CD4-positive, alpha-beta T cell treated with Interleukin-10 for 1 hour (primary cell): ENCODE measurements at places on chromosomes 4 and X.

GRCh38 chr4:123939621-123940020 lies 543.0 kb downstream of the SPRY1 start:
- no peak for DNase-seq

- DNase-seq = peak; percentile 39
Observed at GRCh38 chr4:110518889-110519490, 43.0 kb downstream of the ENPEP start.

DNA sequence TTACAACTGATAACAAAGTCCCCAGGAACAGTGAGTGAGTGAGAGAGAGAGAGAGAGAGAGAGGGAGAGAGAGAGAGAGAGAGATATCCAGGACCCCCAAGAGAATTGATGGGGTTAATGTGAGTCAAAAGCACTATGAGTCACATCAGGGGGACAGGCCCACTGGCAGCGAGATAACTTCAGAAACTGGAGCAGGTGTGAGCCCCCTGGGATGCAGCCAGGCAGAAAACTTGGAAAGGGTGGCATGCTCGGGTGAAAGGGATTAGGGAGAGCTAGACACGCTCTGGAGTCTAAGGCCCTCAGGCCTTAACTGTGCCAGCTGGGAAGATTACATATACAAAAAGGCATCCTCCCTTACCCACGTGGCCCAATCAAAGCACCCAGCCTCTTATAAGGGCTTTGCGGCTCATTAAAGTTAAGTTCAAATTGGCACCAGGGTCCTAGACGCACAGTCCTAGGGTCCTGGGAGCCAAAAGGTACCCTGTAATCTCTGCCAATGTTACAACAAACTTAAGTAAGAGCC lies 841 bp downstream of the ACOT9 start:
- DNase-seq = peak; percentile 22

GRCh38 chrX:151722241-151722846 lies 6.5 kb downstream of the FATE1 start:
- DNase-seq = no peak

DNA sequence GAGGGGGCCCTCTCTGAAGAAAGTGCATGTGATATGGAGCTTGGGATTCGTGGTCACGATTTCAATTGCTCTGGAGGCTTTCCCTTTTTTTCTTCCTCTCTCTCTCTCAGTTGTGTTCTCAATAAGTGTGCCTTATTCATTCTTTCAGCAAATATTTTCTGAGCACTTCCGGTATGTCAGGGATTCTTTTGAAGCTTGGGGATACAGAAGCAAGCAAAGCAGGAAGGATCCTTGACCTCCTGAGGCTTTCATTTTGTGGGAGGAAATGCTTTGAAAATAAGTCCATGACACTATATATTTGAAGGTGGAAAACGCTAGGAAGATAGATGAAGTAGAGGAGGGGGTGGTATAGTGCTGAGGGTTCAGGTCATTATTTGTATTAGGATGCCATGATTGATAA lies 12.6 kb upstream of the GABRE start:
- no peak for DNase-seq

DNA sequence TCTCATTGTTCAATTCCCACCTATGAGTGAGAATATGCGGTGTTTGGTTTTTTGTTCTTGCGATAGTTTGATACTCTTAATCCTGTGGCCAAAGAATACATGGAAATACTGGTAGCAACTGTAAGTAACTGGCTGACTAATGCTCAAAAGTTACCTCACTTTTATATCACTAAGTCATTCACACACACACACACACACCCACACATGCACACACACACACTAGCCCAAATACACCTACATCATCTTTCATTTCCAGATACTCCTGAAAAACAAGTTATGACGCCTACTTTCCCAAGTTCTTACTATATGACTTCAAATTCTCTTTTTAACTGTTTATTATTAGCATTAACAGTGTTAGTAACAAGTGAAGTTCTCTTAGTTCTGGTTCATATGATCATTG lies 101.3 kb downstream of the DCHS2 start:
- DNase-seq = no peak

DNA sequence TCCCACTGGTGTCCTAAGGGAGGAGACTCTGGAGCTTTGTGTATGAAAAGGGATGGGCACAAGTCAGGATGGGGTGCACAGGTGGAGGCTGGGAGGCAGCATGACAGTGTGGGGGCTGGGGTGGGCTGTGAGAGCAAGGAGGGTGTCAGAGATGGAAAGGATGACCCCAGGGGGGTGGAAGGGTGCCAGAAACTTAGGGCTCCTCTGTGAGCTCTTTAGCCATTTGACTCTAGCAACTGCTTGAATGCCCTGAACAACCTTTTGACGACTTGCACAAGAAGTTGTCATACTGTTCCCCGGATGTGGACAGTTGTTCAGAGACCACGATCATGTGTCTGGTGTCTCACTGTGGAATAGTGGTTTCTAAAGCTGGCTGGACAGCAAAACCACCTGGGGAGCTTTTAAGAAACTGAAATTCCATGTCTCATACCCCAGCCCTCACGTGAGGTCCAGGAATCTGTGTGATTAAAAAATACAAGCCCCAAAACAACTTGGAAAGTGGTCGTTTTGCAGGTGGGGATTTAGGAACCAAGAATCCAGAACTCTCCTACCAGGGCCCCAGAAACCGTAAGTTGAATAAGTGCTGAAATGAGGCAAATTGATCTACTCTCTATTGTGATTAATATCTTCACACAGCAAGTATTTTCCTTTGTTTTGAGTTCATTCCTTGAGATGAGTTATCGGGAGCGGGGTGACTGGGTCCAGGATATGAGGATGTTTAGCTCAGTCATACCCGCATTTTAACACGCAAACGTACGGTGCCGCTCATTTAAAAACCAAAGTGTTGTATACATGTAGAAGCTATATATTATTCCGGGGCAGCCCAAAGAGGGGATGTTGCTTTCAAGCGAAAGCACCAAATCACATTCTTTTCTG lies 3.4 kb downstream of the RHOH start:
- peak; percentile 82 for DNase-seq

- no peak for DNase-seq
Observed at GRCh38 chrX:132622130-132622529, 133.3 kb upstream of the MBNL3 start.

- no peak for DNase-seq
Observed at GRCh38 chrX:145178268-145178667, 69.0 kb upstream of the SPANXN1 start.

GRCh38 chr4:42750091-42750490 lies 93.2 kb upstream of the ATP8A1 start:
- DNase-seq = peak; percentile 44

DNA sequence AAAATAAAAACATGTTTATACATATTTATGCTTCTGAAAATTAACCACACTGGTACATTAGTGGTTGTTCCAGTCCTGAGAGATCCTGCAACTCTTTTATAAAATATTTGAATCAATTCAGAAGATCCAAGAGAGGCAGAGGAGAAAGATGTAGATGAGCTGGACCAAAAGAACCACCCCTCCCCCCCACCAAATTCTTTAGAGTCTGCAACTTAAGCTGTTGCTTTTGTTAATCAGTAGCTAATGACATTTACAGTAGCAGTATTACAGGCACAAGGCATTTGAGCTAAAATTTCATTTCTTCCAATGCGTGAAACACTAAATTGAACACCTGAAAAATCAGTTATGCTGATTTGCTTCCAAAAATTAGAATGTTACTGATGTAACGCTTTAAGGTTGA lies 61.5 kb downstream of the PDK3 start:
- no peak for DNase-seq

- DNase-seq = no peak
Observed at GRCh38 chrX:21524008-21524407, 134.1 kb downstream of the KLHL34 start.

DNA sequence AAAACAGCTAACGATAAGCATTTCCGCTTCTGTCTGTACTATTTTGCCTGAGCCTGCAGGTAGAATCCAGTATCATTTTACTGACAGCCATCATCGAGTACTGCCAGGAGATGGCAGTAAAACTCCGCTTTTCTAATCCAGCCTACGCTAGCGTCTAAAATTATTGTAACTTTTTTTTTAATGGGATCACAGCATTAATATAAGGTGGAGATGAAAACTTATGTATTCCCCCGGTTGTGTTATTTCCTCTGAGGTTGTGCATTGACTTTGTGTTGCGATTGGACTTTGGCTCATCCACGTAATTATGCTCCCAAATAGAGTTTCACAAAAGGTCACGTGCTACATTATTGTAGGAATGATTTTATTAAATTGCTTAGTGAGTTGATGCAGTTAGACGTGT lies 248.1 kb downstream of the C4orf33 start:
- DNase-seq = no peak

- DNase-seq = no peak
Observed at GRCh38 chr4:127049526-127049925, 583.2 kb upstream of the INTU start.

DNA sequence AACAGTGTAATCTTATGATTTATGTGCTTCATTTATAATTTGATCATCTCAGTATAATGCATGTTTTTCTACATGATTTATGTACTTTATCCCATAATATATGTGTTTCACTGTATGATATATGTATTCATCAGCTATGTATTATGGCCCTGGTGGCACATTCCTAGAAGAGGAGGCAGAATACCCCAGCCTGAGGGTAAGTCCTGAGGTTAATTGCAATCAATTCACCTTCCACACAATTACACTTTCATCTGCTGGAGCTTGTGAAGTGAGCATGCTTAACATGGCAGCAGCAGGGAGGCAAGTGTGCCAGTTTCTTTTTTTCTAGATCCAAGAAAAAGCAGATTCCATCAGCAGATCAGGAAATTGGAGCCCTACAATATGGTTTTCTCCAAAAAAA lies 81.2 kb downstream of the CXXC4 start:
- no peak for DNase-seq

DNA sequence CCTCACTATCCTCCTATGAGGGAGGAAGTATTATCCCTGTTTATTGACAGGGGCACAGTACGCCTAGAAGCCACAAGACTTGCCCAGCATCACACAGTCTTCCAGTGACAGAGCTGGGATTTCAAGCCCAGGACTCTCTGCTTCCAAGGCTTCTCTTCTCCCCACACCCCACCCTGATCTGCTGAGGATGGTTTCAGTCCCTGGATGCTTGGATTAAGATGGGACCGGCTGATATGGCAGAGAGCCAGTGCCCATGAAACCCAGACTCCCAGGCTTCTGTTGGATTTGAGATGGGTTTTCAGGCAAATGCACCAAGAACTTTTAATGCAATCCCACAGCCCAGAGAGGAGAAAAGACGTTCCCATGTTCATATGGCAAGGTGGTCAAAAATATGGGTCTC lies 23.2 kb downstream of the EFNB1 start:
- DNase-seq = no peak

- DNase-seq = no peak
Observed at GRCh38 chr4:85696661-85697060, 221.7 kb downstream of the ARHGAP24 start.

DNA sequence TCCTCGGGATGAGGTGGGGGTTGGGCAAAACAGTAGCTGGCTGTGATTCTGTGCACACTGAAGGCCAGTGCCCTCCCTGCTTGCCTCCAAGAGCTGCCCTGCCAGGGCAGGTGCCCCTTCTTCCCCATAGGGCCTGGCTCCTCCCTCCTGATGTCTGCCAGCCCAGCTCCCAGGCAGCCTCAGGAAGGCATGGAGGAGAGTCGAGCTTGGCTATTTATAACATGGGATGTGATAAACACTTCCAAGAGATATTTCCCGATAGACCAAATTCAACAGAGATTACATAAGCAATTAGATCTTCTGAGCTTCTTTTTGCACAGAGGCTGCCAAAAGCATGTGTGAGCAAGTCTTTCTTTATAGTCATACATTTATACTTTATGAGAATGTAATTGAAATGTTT lies 45.3 kb upstream of the PJA1 start:
- DNase-seq = no peak

DNA sequence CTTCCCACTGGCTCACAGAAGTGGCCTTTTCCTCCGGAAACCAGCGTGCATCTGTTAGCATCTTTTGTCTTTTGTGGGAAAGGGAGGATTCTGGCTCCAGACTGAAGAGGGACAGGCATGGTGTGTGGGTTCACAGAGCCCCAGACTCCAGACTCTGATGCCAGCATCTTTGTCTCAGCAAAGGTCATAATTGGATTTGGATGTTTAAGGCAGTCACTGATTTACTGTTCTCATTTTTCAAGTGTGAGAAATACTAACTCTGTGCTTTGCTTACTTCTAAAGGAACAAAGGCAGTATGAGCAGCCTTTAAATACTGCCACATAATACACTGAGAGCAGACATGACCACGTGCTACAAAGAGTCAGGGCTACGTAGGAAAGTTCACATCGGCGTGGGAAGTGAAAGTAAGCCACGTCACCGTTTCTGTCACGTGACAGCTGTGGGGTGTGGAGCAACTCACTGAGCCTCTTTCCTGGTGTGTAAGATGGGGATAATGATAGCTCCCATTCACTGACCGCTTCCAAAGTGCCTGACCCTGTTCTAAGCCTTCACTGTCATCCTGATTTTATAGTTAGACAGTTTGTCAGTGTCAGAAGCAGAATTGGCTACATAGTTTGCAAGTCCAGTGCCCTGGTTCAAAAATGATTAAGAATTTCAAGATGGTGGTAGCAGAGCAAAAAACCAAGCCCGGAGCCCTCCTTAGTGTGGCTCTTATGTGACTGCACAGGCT lies 24.8 kb upstream of the TMSB4X start:
- DNase-seq = peak; percentile 88

DNA sequence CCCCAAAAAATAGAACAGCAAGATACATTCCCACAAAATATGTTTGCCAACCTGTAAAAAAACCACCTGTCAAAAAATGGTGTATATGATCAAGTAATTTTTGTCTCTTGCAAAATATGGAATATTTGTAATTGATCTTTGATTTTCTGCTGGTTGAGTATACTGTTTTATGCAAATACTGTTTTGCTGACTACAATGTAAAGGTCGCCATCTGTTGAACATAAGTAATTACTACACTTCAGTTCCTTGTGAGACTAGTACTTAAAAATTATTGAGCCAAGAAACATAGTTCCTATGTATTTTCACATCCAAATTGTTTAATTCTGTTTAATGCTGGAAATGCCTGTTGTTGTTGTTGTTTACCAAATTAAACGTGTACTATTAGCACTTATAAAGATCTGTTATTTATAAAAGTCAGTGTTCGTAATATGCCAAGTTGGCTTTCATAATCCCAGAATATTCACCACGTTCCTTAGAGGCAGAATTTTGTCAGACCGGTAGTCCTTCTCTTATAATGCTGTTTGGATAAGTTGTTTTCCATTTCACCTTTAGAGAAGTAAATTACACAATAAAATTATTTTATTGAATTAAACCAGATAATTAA lies 144.2 kb downstream of the PDLIM5 start:
- peak; percentile 47 for DNase-seq
